ENCODE measurements at places on chromosomes 3 and 15. TPM values are rescaled to one million over a fixed set of nuclear protein-coding genes. Genes with fewer than 3 reads are reported as not detected.
A peak's percentile ranks its signal among the peaks of the same experiment; 100 is the strongest.

DNA sequence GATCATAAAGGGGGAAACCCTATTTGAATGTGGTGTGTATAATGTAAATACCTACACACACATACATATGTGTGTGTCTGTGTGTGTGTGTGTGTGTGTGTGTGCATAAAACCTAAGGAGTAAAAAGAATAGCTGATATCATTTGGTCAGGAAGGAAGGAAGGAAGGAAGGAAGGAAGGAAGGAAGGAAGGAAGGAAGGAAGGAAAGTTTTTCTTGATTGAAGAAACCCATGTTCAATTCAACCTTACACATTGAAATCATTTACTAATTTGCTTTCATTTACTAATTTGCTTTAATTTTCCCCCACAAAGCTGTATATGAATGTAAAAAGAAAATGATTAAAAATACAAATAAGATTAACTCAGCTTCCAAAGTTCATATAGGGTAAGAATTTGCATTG, 386.6 kb downstream of the ROBO2 start:
- H3K4me3 ChIP-seq = no peak overlapping the region
- DNase-seq = no peak
- H3K36me3 ChIP-seq = no peaks in the 10 kb centered on the region
- H3K4me1 ChIP-seq = no peaks in the 10 kb centered on the region
- no peaks in the 10 kb centered on the region for H3K27me3 ChIP-seq
- no peak overlapping the region for H3K27ac ChIP-seq

DNA sequence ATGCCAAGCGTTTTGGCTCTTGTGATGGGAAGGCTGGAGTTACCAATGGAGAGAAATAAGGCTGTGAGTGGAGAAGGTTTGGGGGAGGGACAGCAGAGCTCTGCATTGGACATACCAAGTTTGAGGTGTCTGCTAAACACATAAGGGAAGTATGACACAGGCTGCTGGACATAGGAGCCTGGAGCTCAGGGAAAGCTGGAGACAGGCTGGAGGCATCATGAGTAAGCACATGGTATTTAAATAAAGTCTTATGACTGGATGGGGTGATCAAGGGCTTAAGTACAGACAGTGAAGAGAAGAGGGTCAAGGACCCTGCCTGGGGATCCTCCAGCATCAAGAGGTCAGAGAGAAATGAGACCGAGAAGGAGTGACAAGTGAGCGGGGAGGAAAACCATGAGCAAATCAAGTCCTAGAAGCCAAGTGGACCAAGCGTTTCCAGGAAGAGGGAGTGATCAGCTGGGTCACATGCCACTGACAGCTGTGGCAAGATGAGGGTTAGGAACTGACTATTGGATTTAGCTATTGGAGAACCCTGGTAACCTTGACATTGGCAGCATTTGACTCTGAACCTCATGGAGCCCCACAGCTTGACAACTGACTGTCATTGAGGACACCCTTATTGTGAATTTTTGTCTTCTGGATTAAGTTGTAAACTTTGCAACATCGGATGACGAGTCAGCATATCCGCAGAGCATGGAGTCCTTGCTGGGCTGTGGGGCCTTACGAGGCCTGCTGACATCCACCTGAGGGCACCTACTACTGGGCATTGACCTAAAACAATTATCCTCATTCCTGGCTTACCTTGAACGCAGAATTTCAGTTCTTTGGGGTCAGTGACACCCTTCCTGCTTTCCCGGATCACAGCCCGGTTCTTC, 78.7 kb upstream of the ETV5 start:
- H3K36me3 ChIP-seq = no peaks in the 10 kb centered on the region
- no peak for DNase-seq
- peaks cover 14% of the 10 kb centered on the region for H3K4me1 ChIP-seq
- no peak overlapping the region for H3K27ac ChIP-seq
- no peak overlapping the region for H3K4me3 ChIP-seq
- no peaks in the 10 kb centered on the region for H3K27me3 ChIP-seq

DNA sequence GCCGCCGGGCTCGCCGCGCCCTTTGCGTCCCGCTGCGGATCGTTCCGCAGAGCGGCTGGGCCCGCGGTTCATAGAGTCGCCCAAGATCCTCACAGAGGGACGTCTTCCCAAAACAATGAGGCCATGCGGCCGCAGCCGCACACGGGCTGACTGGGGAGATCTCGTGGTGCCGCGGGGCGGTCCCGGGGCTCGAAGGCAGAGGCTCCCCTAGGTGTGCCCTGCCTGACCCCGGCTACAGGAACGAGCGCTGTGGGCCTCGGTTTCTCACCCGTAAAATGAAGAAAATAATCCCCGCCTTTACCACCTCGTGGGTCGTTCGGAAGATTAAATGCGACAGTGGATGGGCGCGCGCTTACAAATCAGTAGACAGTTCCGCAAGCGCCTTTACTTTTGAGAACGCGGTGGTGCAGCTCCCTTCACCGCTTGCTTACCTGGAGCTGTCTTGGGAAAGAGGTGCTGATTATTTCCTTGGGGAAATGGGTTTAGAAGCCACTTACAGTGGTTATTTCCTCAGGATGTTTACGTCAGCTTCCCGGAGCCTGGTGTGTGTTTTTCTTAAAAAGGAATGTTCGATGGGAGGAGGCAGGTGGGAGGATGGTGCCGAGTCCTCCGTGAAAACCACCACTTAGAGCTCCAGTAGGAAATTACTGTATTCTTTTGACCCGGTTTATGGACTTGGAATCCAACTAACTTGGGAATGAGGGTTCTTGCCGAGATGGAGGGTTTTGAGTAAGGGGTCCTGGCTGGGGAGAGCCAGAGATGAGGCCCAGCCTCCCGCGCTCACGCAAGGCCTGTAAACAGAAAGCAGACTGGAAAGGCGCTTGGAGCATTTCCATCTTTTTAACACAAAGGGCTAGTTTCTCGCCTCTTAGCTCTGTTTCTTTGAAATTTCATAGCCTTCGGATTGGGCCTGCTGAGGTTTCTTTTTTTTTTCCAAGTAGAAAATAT, 1.9 kb upstream of the MEX3B start:
- H3K4me3 ChIP-seq = peak overlapping the region; percentile 56
- no peaks in the 10 kb centered on the region for H3K36me3 ChIP-seq
- no peaks in the 10 kb centered on the region for H3K27me3 ChIP-seq
- H3K27ac ChIP-seq = no peak overlapping the region
- DNase-seq = peak; percentile 37

DNA sequence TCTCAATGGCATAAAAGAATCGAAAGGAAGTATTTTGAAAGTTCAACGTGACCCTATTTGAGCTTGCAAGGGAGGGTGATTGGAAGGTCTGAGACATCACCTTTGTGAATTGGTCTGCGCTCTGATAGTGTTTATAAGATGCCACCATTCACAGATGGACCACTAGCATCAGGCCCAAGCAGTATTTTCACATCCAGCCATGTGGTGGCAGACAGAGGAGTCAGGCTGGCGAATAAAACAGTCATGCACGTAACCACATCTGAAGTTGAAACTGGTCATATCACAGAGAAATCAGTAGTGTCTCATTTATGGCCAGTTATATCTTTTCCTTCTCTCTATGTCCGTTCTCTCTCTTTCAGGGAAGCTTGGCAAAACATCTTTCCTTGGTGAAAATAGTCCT, 170.1 kb upstream of the ONECUT1 start:
- no peak overlapping the region for H3K27ac ChIP-seq
- DNase-seq = no peak
- H3K4me3 ChIP-seq = no peak overlapping the region
- no peaks in the 10 kb centered on the region for H3K4me1 ChIP-seq

DNA sequence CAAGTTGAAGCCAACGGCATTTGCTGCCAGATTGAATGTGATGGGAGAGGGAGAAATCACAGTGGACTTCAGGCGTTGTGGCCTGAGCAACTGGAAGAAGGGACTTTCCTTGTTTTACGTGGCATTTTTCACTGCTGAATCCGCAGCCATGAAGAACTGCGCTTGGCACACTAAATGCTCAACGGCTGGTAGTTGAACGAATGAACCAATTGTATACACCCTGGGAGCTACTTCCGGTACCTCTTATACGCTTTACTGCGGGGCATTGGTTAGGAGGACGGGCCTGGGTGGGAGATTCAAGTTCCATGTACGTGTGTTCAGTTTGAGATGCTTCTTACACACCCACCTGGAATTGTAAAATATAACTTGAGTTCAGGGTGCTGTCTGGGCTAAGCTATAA, 5.2 kb downstream of the SYNM start:
- no peaks in the 10 kb centered on the region for H3K36me3 ChIP-seq
- DNase-seq = no peak

- no peaks in the 10 kb centered on the region for H3K27me3 ChIP-seq
- no peaks in the 10 kb centered on the region for H3K36me3 ChIP-seq
- H3K4me1 ChIP-seq = no peaks in the 10 kb centered on the region
- DNase-seq = no peak
- H3K4me3 ChIP-seq = no peak overlapping the region
- no peak overlapping the region for H3K27ac ChIP-seq
Measured at GRCh38 chr3:99430348-99431134, 207.9 kb upstream of the COL8A1 start.

DNA sequence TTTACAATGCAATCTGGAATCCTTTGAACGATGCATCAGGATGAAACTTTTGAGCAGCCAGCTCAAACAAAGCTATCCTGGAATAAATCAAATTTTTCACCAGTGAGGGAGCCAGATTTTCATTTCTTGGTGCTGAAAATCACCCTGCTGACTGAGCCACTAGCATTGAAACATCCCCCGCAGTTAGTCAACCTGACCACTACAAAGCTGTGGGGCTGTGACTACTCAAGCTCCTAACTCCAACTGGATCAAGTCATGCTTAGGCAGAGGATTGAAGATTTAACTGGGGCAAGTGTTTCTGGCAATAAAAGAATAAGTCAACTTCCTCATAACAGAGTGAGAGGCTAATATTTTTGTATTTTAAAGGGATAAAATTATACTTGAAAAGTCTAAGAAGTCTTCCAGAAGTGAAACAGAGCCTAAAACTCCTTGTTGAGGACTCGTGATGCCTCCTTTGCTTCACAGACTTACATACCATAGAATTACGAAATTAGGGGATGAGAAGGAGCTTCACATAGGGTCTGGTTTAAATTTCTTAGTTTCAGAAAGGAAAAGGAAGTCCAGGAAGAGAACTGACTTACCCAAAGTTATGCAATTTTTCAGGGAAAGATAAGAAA, 177.8 kb downstream of the SERPINI1 start:
- no peaks in the 10 kb centered on the region for H3K4me1 ChIP-seq
- no peak overlapping the region for H3K27ac ChIP-seq
- H3K36me3 ChIP-seq = no peaks in the 10 kb centered on the region
- no peaks in the 10 kb centered on the region for H3K27me3 ChIP-seq

GRCh38 chr3:69205385-69205784, 83.0 kb upstream of the LMOD3 start:
- H3K27ac ChIP-seq = no peak overlapping the region
- H3K4me3 ChIP-seq = no peak overlapping the region
- H3K4me1 ChIP-seq = peaks cover 20% of the 10 kb centered on the region
- no peaks in the 10 kb centered on the region for H3K27me3 ChIP-seq

- no peak overlapping the region for H3K4me3 ChIP-seq
- H3K4me1 ChIP-seq = no peaks in the 10 kb centered on the region
- no peaks in the 10 kb centered on the region for H3K36me3 ChIP-seq
- no peak overlapping the region for H3K27ac ChIP-seq
- no peak for DNase-seq
- H3K27me3 ChIP-seq = no peaks in the 10 kb centered on the region
Measured at GRCh38 chr3:129534428-129535027, 6.1 kb downstream of the RHO start.

- no peak overlapping the region for H3K4me3 ChIP-seq
- H3K4me1 ChIP-seq = peaks cover under 1% of the 10 kb centered on the region
- no peaks in the 10 kb centered on the region for H3K36me3 ChIP-seq
- no peak for DNase-seq
Measured at GRCh38 chr15:59746777-59747176, 57.7 kb upstream of the BNIP2 start.

GRCh38 chr15:94164971-94165370, 66.4 kb upstream of the MCTP2 start:
- no peaks in the 10 kb centered on the region for H3K27me3 ChIP-seq
- no peaks in the 10 kb centered on the region for H3K4me1 ChIP-seq
- no peak overlapping the region for H3K4me3 ChIP-seq
- H3K36me3 ChIP-seq = no peaks in the 10 kb centered on the region

DNA sequence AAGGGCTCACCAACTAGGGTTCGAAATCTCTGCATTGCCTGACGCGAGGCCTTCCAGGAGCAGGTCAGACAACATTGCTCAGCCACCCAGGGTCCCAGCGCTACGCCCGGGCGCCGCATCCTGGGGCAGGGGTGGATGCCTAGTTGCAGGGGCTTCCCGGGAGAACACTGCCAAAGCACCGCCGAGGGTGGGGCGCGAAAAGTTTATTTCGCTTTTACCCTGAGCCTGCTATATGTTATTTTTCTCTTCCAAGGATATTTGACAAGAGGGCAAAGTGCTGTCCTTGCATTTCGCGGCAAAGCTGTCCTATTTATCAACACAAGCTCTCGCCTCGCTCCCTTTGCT, 549 bp upstream of the SOX14 start:
- H3K4me1 ChIP-seq = no peaks in the 10 kb centered on the region
- H3K36me3 ChIP-seq = no peaks in the 10 kb centered on the region
- no peak overlapping the region for H3K27ac ChIP-seq
- H3K27me3 ChIP-seq = peaks cover 15% of the 10 kb centered on the region
- no peak for DNase-seq
- H3K4me3 ChIP-seq = no peak overlapping the region

GRCh38 chr3:47874913-47875312, 72.0 kb downstream of the DHX30 start:
- no peaks in the 10 kb centered on the region for H3K27me3 ChIP-seq
- peaks cover 29% of the 10 kb centered on the region for H3K36me3 ChIP-seq
- no peak overlapping the region for H3K27ac ChIP-seq
- H3K4me1 ChIP-seq = no peaks in the 10 kb centered on the region
- no peak overlapping the region for H3K4me3 ChIP-seq

DNA sequence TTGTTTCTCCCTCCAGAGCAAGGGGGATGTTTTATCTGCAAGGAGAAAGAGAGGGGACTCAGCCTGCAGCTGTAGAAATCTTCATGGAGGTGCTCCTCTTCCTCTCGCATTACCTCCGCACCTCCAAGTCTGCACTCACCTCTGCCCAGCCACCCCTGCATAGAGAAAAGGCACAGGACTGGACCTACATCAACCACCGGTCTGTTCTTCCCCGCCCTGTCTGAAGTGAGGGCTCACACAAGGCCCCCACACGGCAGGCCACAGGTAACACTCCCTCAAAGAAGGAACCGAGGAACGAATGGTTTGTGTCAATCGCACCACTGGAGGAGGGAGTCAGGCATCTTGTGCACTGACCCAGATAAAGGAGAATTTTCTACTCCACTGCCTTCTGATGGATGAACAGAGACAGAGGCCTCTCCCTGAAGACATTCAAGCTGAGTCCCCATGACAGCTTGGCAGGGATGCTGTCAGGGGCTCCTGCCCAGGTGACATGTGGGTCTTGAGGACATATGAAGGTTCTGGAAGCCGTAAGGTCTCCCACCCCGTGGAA, 260.3 kb downstream of the XXYLT1 start:
- H3K27me3 ChIP-seq = no peaks in the 10 kb centered on the region
- no peak for DNase-seq
- H3K27ac ChIP-seq = no peak overlapping the region
- H3K36me3 ChIP-seq = no peaks in the 10 kb centered on the region

GRCh38 chr3:180420804-180421203, 181.2 kb upstream of the TTC14 start:
- H3K4me3 ChIP-seq = no peak overlapping the region
- H3K27me3 ChIP-seq = no peaks in the 10 kb centered on the region
- no peaks in the 10 kb centered on the region for H3K36me3 ChIP-seq
- no peaks in the 10 kb centered on the region for H3K4me1 ChIP-seq
- no peak overlapping the region for H3K27ac ChIP-seq
- DNase-seq = no peak

Gene NEK10
- 2.7 TPM for total RNA-seq

Gene MUSTN1
- total RNA-seq = 1.6 TPM

Gene YEATS2
- 26.9 TPM for total RNA-seq

Gene CYP11A1
- total RNA-seq = not detected

Gene NDUFAF3
- 85.7 TPM for total RNA-seq

Gene VPS18
- total RNA-seq = 20.3 TPM

Gene PODXL2
- 4.2 TPM for total RNA-seq

Gene CHST2
- 1.1 TPM for total RNA-seq

Gene PIGBOS1
- 20.3 TPM for total RNA-seq

Measured in CD4-positive, alpha-beta memory T cell (primary cell).